CD4-positive, alpha-beta T cell treated with Interleukin-10 for 1 hour (primary cell): ENCODE measurements at places on chromosomes 1 and 21.
A peak's percentile ranks its signal among the peaks of the same experiment; 100 is the strongest.

DNA sequence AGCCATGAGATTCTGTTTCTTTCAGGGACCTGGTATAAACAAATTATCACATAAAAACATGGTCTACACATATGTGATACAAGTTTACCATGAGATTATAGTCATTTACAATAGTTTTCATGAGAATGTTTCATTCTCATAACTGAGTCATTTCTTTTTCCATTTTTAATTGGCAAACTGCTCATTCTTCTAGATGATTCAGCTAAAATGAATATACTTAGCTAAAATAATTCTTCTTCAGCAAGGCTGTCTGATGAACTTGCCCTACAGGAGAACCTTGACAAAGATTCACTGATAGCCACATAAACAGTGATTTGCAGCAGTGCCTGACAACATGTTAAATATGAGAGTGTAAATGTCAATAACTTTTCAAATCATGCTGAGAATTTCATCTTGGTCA, 253.2 kb downstream of the FMN2 start:
- DNase-seq = no peak

GRCh38 chr1:39258146-39258924, 53.8 kb downstream of the MACF1 start:
- peak; percentile 76 for DNase-seq

GRCh38 chr1:234909307-234909810, 219.3 kb downstream of the TOMM20 start:
- DNase-seq = no peak

DNA sequence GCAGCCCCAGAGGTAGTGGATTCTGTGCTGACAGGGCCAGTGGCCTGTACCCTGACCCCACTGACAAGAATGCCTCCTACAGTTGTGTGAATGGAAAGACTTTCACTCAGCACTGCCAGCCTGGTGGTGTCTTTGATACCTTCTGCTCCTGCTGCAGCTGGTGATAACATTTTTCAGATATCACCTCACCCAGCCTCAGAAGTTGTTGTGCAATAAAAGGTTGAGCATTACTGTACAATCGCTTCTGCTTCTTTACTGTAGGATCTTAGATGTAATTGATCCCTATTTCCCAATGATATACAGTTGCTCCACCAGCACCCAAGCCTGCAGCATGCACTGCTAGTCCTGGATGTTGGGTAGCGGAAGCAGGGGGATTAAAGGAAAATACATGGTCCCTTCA, 4.8 kb upstream of the CHIA start:
- no peak for DNase-seq

DNA sequence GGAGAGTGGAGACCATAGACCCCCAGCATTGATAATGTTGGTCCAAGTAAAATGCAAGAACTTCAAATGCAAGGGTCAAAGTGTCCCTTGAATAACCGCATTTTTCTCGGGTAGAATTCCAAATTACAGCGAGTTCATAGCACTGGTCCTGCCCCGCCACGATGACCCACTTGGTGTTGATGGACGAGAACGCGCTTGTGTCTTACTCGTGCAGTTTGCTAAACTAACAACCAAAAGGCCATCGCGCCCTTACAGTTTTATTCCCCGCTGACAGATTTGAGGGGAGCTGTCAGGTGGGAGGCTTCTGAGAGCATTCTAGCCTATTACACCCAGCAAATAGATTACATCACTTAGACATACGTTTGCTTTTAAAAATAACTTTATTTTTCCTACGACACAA, 17.3 kb upstream of the TSPEAR start:
- no peak for DNase-seq

GRCh38 chr1:7584643-7585042, 186.5 kb upstream of the VAMP3 start:
- no peak for DNase-seq
